H1 (cell line): ENCODE measurements at places on chromosomes 16 and 17. TPM values are rescaled to one million over a fixed set of nuclear protein-coding genes. Genes with fewer than 3 reads are reported as not detected.

- DNase-seq: no peak
Observed at GRCh38 chr16:49534901-49535610, 161.5 kb downstream of the C16orf78 start.

Gene GDE1
- 65.8 and 70.8 TPM in 2 replicates for total RNA-seq

- DNase-seq: no peak
Observed at GRCh38 chr16:53085369-53085843, 30.6 kb downstream of the CHD9 start.

GRCh38 chr17:41184480-41184961, at the start of gene KRTAP4-1:
Gene KRTAP4-1, minus strand, starts transcription at chr17:41184911. Its CDS starts 57 bp downstream, at chr17:41184854.
- DNase-seq: no peak

Gene CCL8
- not detected in 2 replicates for total RNA-seq

- no peak for DNase-seq
Observed at GRCh38 chr17:32629563-32630190, 142.9 kb downstream of the CDK5R1 start.

- peak; percentile 32 for DNase-seq
Observed at GRCh38 chr17:57962279-57963148, 7.3 kb upstream of the CUEDC1 start.

- DNase-seq: no peak
Observed at GRCh38 chr17:64015447-64015846, 5.0 kb downstream of the ICAM2 start.

Gene HSD3B7
- total RNA-seq: 2.9 and 3.1 TPM in 2 replicates

GRCh38 chr16:8756755-8757154, 40.7 kb downstream of the TMEM186 start:
- DNase-seq: no peak

Gene TNP2
- not detected in 2 replicates for total RNA-seq

GRCh38 chr16:27972500-27972899, 91.0 kb downstream of the GSG1L start:
- peak; percentile 53 for DNase-seq

Gene SSTR5
- total RNA-seq: 0.31 and 0.56 TPM in 2 replicates

DNA sequence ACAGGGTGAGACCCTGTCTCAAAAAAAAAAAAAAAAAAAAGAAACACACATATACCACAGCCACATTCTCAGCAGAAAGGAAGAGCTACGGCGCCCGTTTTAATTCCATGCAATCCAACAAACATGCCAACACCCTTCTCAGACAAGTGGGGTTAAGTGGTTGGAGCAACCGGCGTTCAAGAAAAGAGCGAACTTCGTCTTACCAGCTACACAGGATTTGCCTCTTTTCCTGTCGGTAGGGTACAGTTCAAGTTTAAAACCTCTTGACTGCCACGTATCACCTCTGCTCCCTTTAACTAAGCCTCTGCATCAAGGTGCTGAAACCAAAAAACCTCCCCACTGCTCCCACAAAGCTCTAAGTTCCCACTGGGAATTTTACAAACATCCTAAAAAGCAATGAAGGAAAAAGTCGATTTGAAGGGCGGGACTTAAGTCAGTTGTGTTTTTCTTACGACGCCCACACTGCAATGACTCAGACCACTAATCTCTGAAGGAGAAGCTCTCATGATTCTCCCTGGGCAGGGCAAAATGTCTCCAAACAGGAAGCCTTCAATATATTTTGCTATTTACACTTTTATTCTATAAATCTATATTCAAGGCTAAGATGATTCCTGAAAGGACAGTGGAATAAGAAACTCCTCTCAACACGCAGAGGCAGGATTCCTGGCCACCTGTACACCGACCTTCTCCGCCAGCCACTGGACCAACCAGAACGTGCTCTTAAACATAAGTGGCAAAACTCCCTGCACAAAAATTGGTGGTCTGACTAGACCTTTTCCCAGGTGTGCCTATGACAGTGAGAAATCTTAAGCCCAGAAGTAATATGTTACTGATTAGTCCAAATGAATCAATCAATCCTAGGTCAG, 18.8 kb downstream of the SRP68 start:
- no peak for DNase-seq

GRCh38 chr16:80996688-80997138, 10.0 kb downstream of the CMC2 start:
- no peak for DNase-seq

DNA sequence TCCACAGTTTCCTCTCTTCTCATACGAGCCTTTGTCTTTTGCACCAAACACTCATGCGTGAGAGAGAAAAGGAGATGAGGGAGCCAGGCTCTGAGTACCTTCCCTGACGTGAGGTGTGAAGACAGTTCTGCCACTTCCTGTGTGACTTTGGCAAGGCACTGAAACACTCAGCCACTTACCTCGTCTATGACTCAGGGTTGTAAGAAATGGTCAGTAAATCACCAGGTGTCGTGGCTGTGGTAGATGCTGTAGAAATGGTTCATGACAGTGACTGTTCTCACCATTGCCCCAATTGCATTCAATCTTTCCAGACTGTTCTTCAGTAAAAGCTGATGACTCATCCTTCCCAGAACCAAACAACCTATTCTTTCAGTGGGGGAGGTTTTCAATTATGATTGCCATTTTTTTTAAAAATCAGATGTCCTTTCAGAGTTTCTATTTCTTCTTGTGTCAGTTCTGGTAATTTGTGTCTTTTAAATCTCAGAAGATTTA, 49.2 kb upstream of the CBFA2T3 start:
- DNase-seq: no peak

DNA sequence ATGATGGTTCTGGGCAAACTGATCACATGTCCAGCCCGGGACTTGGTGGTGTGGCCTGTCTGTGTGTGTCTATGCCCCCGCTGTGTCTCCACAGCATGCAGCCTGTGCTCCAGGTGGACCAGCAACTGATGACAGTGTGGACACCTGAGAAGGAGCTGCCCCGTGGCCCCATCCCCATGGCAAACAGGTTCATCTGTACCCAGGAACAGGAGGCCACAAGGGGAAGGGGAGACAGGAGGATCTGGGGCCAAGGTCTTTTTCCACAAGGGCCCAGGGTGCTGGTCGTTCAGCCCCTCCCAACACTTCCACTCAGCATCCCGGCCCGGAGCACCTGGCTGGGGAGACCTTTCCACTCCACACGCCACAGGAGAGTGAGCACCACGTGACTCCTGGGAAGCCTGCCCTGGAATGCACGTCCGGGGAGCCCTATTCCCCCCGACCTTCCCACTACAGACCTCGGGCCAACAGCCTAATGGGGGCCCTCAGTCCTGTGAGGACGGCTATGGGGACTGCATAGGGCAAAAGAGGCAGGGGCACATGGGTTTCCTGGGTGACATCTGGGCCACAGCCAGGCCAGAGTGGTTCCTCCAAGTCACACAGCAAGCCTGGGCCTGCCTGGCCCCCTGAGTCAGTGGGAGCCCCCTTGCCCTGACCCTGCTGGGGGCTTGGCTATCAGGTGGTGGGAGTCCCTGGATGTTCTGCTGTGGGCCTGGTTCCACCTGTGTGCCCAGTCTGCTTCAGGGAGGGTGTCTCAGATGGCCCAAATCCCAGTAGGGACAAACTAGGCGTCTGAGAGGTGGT, 20.8 kb upstream of the NXPH3 start:
- no peak for DNase-seq

- DNase-seq: peak; percentile 82
Observed at GRCh38 chr17:67475161-67475937, 98.3 kb downstream of the PITPNC1 start.

GRCh38 chr16:82621781-82622180, 5.0 kb upstream of the CDH13 start:
- DNase-seq: no peak

DNA sequence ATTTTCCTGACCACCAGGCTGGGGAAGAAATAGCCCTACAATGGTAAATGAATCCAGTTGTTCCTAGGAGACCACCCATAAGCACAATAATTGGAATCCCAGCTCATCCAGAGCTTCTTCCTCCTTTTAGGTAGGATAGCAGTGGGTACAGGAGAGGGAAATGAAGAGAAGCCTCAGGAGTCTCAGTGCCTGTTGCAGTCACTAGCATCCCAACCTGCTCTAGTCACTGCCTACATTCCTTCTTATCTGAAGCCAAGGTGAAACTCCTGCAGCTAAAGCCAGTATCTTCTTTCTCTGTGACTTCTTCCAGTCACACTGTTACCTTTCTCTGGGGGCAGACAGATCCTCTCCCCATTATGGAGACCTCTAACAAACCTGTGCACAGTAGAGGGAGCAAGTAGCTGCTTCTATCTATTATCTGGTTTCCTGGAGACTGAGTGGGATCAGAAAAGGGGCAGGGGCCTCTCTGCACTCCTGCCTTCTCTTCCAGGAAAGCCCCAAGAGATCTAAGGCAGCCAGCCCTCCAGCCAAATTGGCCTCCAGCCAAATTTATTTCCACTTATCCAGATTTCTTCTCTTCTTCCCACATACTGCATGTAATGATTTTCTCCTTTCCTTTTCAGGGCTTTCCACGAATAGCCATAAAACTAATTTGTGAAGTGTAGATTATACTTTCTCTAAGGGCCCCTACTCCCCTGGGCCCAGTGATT, 85.5 kb downstream of the SSH2 start:
- DNase-seq: no peak

Gene PHOSPHO1
- 0.34 and 0.73 TPM in 2 replicates for total RNA-seq

Gene OR1G1
- total RNA-seq: 0.30 TPM in 1 of 2 replicates, not detected in the other

- peak; percentile 50 for DNase-seq
Observed at GRCh38 chr16:17160285-17160853, 310.4 kb downstream of the XYLT1 start.

Gene SLC16A13
- 4.7 and 5.8 TPM in 2 replicates for total RNA-seq

Gene EVPLL
- total RNA-seq: not detected in 2 replicates

Gene SERPINF2
- 1.6 and 1.8 TPM in 2 replicates for total RNA-seq

DNA sequence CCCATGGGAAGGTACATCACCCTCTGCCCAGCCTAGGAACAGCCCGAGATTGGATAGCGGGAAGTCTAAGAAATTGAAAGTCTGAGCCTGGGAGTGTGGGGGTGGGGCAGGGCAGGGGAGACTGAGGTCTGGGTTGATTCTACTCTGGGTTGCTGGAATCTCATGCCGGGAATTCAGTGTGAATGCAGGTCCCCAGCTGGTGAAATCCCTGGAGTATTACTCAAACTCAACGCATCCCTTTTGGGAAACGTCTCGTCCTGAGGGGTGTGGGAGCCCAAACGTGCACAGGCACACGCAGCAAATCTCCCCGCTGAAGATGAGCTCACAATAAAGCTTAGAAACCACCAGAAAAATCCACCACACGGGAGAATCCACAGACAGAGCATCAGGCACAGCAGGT, 55.4 kb downstream of the SOCS1 start:
- DNase-seq: no peak

DNA sequence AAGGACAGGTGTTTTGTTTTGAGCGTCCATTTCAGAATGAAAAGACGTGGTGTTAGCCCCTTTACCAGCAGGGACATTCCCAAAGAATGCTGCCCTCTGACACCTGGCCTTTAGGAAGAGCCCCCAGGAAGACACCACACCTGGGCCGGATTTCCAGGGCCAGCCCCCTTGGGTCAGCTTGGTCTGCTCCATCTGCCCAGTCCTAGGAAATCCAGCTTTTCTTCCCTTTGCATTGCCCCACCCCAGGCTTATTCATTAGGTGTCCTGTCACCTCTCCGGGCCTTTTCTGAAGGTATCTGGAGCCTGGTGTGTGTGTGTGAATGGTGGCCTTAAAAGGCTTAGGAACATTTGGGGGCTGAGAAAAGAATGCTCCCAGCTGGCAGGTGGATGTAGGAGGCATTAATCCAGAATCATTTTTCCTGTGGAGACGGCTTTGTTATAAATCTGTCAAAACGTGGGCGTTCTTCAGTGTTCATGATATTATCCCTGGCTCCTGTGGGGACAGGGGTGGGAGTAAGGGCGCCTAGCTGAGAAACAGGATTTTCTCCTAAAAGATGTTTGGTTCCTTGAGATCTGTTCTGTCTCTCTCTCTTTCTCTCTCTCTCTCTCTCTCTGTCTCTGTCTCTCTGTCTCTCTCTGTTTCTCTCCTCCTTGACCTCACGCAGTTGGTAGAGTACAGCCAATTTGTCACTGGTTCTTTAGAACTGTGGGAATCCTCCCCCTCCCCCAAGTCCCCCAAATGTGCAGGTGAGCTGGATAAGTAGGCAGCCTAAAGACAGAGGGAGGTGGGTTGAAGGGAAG, 84.0 kb downstream of the NTN1 start:
- no peak for DNase-seq

DNA sequence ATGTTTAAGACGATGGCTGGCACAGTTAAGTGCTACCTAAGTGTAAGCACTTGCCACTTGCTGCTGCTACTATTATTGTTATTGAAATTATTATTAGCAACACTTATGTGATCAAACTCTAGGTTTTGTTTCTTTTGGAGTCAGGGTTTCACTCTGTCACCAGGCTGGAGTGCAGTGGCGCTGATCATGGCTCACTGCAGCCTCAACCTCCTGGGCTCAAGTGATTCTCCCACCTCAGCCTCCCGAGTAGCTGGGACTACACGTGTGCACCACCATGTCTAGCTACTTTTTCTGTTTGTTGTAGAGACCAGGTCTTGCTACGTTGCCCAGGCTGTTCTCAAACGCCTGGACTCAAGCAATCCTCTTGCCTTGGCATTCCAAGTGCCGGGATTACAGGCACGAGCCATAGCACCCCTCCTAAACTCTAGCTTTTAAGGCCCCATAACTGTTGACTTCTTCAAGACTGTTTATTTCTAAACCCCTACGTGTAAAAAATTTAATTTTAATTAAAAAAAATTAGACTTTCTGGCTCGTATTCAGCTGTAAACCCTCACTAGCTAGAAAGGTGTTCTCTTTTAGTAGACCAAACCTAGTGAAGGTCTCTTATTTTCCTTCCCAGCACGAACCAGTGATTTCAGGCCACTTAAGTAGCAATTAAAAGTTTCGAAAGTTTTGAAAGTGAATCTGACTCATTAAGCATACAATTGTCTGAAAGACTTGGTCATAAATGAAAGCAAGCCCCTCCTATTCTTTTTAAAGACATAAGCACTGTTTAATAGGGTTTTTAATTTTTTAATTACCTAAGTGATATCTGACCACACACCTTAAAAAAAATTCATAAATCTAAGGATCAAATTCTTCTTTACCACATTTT, 11.7 kb upstream of the SCNN1B start:
- no peak for DNase-seq

Gene HSBP1
- 216 and 219 TPM in 2 replicates for total RNA-seq

Gene C16orf89
- 6.7 and 10.6 TPM in 2 replicates for total RNA-seq

DNA sequence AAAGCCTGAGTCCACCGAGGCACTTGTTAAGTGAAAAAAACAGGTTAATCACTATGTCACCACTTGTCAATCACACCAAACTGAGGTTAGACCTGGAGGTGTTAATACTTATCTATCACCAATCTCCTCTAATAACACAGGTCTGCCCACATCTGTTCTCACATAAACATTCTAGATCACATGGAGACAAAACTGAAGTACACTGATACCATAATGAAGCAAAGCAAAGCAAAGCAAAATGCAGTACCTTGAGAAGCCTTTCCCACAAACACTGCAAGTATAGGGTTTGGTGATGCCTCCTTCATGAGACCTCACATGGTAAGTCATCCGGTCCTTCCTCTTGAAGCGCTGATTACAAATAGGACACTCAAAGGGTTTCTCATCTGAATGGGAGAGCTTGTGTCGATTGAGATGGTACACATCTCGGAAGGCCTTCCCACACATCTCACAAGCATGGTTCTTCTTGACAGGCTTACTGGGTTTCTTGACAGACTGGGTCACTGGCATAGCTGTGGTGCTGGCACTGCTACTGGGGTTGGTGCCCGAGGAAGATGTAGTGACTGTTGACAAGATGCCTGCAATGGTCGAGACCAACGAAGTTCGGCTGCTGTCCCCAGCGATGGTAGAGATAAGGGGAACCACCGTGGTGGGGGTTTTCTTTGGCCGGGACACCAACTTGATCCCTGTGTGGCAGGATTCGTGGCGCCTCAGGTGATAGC, 5.4 kb downstream of the VEZF1 start:
- no peak for DNase-seq

Gene CCL16
- total RNA-seq: not detected in 2 replicates
